Naive thymus-derived CD4-positive, alpha-beta T cell (primary cell): ENCODE measurements at places on chromosomes 1 and 21. TPM values are rescaled to one million over a fixed set of nuclear protein-coding genes. Genes with fewer than 3 reads are reported as not detected.

DNASE2B gene
- polyA plus RNA-seq: not detected

DNA sequence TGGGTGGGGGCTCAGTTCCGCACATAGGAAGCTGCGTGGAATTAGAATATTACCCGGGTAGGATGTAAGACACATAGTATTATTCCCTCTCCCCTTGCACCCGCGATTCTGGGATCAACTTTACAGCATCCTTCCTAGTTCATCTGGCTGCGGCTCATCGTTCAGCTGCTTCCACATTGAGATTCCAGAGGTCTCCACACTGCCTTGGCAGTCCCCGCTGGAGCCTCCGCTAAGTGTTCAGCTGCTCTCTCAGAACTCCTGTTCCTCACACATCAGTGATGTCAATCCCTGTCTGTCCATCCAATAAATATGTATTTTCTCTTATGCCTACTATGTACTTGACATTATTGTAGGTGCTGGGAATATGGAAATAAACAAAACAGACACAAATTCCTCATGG lies 135.6 kb upstream of the SYT6 start:
- DNase-seq: no peak

- DNase-seq: no peak
These were observed 13.3 kb downstream of the PRSS38 start for GRCh38 chr1:227828786-227829185.

S100A7A gene
- polyA plus RNA-seq: not detected

DNA sequence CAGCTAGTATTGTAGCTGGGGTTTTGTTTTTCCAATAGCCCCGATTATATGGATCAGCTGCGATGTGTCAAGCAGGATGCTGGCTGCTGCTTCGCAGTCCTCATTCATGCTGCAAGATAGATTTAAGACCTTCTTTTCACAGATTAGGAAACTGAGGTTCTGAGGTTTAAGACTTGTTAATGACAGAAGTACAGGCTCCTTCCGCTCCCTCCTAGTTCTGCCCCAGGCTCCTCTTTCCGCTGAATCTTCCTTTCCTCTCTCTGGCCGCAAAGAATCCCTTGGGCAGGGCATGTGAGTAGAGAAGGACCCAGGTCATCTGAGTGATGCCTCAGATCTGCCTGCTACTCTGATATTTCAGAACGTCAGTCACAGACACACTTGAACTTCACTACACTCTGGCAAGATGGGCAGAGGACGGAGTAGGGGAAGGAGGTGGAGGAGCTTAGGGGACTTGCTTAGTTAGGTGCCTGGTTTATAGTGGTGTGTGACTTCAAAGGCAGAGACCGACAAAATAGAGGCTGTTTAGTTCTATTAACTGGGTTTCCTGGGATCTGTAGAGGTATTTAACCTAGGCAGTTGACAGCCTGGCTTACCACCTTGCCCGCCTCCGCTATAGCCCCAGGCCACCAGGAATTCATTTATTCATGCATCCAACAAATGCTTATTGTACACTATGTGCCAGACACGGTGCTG lies 4.2 kb downstream of the IGSF21 start:
- DNase-seq: no peak

NKAIN1 gene
- not detected for polyA plus RNA-seq

DNA sequence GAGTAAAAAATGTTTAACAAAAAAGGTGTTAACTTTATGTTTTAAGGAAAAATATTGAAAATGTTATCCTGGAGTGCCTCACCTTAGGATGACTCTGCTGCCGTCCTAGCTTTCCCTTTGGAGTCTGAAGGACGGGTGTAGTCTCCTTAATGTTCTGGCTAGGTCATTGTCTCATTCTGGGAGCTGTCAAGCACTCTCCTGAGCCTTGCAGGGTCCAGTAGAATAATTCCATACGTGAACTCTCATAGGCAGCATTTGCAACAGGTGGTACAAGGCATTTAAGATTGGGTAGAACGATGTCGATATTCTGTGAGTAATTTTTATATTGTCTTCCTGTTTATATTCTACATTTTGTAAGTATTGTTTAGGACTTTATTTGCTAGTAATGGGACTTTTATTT lies 283.6 kb upstream of the C1orf105 start:
- no peak for DNase-seq

GRCh38 chr1:74005533-74005932 lies 192.4 kb downstream of the LRRIQ3 start:
- DNase-seq: no peak

DNA sequence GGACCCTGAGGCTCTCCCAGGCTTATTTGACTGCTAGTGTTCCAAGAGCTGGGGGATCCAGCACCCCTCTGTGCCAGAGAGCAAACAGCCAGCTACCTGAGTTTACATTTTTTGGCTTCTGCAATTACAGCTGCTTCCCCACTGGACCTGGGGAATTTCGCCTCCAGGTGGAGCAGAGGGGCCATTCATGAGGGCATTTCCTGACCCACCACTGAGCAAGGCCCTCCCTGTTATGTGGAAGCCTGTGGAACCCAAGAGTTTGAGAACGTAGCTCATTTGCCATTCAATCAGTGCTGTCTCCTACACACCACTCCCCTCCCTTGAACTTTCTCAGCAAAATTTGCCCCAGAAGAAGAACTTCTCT lies 42.7 kb upstream of the TMEM51 start:
- DNase-seq: no peak

TSTD1 gene
- 349 TPM for polyA plus RNA-seq

- no peak for DNase-seq
These were observed 10.5 kb downstream of the EVI5 start for GRCh38 chr1:92774407-92774806.
